ENCODE measurements at places on chromosomes 2 and 18.

DNA sequence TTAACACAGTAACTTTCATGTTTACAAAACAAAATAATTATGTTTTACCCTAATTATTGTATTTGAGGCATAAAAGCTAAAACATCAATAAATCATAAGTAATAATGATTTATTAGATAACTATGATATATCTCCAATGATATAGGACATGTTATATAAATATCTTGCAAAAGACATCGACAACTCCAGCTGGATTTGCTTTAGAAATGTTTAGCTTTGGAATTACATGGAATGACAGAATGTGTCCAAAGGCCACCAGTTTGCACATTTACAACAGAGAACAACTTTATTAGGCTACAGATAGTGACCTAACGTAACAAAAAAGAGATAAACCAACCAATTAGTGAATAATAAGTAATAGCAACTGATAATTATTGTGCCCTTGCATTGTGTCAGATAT is 475.7 kb downstream of the DCC start:
- DNase-seq, result no peak

DNA sequence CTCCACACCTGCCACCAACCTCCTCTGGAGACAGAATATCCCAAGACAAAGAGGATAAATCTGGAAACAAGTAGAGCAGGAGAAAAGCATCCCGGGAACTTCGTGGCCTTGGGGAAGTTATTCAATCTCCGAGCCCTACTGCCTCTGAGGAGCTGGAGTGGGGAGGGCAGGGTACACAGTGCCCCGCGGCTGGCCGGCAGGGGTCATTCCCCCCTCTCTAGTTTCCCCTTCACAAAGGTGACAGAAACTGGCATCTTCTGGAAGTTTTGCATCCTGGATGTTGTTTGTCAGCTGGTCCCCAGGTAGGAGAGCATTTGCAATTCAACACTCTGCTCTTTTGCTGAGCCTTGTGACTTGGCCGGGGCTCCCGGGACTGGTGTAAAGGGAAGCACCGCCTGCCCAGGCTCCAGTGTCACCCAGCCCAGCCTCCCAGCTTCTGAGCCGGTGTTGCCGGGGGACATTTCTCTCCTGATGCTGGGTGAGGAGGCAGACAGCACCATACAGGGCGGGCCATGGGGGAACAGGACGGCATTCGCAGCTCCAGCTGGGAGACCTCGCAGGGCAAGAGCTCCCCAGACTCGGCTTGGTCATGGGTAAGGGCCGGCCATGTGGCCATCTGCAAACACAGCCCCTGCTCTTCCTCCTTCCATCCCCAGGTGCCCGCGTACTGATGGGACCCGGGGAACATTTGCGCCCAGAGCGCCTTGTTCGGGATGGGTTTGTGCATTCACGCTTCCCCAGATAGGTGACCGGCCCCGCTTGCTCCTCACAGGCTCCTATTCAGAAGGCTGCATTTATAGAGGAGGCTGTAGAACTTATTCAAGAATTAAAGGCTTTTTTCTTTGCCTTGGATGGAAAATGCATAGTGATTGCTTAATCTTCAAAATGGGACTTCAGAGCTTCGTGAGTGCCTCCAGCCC is 7.4 kb upstream of the NTSR2 start:
- DNase-seq, result no peak

GRCh38 chr2:50143822-50144575 is 887.9 kb downstream of the NRXN1 start:
- DNase-seq, result no peak

GRCh38 chr2:186274936-186275575 is 211.0 kb upstream of the ZC3H15 start:
- DNase-seq, result no peak

DNA sequence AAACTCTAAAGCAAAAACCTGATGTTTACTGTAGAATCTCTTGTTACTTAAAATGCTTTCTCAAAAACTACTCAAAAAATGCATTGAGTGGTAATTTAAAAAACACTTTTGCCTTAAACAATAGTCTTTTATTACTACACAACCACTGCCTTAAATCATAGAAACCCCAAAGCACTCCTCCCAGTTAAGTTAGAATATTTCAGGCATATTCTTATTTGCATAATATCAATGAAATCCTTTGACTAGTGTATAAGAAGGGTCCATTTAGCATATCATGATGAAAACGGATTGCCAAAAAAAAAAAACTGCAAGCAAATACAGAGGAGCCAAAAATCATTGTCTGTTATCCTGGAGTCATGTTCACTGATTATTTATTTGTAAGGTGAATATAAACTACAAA is 119.2 kb downstream of the PTPRM start:
- DNase-seq, result no peak

DNA sequence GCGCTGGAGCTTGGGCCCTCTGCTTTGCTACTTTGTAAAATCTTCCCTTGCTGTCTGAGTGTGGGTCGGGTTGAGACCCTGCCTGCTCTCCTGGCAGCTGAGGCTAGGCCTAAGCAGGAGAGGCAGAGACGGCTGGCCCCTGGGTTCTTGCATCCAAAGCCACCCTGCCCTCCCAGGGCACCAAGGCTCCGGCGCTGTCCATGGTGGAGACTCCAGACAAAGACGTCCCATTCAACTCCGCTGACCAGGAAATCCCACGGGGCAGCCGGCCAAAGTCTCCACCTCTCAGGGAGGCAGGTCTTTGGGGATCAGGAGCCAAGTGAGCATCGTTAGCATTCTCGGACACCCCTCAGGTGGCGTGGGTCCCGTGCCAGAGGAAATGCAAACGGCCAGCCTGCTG is 2.6 kb upstream of the PRLH start:
- no peak for DNase-seq

GRCh38 chr2:174004905-174005605 is 39.9 kb upstream of the SP3 start:
- no peak for DNase-seq
